ENCODE measurements at places on chromosomes 1 and 21.

DNA sequence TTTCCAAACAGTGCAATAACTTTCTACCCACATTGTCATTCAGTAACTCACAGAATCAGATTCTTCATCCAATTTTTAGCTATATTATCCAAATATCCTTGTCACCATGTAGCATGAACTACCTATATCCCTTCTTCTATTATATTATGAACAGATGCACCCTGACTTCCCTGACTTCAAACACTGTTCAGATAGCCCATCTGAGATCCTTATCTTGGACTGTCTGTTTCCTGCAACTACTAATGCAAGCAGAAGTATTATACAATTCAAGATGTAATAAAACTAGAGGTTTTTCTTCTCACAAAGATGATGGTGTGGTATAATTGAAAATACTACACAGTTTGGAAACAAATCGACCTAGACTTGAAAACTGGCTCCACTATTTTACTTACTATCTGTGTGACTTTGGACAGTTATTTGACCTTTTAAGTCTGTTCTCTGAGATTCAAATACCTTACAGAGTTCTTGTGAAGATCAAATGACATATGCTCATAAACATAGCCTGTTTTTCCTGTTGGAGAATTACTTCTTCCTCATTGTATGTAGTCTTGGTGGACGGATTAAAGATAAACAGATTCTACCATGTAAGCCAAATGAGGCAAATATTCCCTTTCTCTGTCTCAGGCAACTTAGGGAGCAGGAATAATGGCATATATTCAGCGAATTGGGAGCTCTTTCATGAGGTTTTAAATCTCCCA is 407.9 kb upstream of the ZRANB2 start:
- no peak for DNase-seq

DNA sequence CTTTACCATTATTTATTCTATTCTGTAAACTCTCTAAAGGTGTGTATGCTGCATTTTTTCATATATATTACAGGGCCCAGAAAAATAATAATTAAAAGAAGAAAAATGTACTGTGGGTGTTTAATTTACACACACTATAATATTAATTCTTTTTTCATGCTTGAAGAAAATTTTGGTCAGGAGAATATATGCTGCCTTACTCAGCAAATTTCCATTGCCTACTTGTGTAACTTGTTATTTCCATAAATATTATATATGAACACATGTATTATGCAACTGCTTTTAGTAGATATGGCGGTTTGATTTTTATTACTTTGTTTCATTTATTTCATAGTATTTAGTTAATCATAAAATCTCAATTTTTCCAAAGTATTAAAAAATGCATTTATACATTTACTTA is 46.4 kb upstream of the SERPINC1 start:
- no peak for DNase-seq

- no peak for DNase-seq
These were observed 201.5 kb downstream of the TBX15 start for GRCh38 chr1:118786454-118787155.

DNA sequence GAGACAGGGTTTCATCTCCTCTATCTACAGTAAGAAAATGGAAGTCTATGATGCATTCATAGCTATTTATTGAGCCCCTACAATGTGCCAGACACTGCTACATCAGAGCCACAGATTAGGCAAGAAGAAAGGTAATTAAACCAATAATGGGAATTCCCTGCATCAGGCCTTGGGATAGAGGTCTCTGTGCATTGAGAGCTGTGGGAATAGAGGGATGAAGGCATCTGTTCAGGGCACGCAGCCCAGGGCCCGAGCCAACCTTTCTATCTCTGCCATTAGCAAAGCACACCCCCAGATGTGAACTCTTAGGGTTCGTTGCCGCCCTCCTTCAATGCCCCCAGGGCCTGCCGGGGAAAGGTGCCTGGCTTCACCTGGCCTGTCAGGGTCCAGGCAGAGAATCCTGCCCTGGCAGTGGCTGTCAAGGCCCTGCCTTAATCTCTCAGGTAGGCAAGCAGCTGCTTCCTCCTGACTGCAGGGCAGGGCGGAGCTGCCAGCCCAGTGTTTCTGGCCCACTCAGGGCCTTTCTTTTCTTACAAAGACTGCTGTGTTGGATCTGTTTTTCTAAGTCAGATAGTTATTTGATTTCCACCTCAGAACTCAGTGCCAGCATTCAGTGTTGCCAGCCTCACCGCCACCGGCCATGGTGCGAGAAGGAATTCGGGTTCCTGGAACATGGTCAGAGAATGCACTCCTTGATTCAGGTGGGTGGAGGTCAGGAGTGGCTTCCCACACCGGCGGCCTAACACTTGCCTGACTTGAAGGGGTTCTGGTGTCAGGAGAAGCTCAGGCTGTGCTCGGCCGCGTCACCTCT is 76.1 kb downstream of the PGM1 start:
- DNase-seq: no peak

GRCh38 chr21:16195538-16195910 is 465.7 kb downstream of the USP25 start:
- DNase-seq: no peak

DNA sequence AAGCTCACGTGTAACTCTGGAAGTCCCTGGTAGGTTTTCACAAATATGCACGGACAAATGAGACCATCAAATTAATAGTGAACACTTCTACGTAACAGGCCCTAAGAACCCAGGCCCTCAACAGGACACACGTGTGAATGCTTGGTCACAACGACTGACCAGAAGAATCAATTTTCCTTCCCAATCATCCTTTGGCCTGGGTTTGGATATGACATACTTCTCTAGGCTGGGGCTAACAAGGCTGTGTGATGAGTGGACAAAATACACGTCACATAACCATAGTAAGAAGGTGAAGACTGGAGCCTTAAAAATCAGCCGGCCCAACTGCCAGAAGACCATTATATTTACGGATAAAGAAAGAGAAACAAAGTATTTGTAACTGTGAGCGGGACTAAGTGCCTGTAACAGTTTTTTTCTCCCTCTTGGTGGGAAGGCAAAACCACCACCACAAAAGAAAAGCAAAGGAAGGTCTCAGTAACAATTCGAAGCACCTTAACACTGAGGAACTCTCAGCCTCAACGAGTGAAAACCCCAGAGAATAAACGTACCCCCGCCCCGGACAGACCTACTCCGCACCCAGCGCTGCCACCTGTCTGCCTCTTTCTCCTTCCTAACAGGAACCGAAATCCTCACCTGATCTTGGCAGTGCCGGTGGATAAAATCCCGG is 450 bp downstream of the SDE2 start:
- DNase-seq: no peak

DNA sequence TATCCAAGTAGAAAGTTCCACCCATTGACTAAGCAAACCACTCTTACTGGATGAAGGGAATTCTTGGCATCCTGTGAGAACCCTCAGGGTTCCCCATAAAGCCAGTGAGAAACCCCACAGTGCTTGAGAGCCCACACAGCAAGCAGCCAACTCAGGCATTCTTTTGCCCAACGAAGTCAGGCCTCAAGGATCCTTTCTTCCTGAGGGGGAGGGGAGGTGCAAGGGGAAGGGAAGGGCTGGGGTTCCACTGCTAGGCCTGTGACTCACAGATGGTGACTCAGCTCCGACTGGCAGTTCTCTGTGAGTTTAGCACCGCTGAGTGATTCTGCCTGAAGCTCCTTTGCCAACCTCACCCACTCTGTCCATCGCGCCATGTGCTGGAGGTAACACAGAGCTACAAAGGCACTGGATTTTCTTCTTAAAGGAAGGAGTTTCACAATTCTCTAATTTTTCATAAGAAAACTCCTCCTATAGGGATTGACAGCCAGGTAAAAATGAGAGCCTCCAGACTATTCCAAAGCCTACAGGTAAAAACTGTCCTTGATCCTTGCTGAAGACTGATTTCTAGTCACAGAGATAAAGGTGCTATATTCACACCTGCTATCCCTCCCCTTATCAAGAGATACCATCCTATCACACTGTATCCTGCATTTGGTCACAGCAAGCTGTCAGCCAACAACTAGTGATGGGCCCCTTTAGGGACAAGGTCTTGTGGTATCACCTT is 4.8 kb downstream of the ENO1 start:
- DNase-seq: no peak

DNA sequence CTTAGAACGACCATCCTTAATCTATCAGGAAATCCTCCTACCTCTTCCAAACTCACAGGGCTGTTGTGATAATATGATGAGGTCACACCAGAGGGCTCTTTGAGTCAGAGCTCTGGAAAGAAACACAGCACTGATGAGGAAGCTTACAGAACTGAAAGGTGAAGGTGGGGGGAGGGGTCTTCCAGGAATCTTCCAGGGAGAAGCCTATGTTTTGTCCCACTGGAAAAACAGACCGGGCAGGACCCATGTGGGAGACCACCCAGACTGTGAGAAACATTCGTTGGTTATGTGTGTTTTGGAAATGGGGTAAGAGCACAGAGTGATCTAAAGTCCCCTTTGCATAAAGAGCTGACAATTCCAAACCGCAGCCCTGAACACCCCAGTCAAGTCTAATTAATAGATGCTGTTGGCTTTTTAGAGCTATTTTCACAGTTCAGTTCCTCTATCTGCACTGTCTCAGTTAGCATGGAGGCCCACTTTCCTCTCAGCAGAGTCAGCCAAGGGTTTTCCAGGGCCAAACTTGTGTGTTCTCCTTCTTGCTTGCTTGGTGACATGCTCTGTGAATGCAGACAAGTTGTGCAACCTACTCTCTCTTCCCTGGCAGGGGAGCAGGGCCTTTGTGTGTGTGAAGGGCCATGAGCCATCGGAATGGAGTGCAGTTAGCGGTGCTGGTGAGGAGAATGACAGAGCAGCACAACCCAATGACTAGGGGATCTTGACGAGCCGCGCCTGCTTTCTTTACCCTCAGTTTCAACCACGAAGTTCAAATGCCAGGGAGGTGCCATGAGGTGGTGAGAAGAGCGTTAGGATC is 12.3 kb downstream of the PHLDA3 start:
- DNase-seq: no peak

- DNase-seq: no peak
These were observed 32.2 kb upstream of the IFNAR2 start for GRCh38 chr21:33197496-33197895.

GRCh38 chr21:39097335-39097861 is 85.9 kb downstream of the PSMG1 start:
- DNase-seq: no peak

DNA sequence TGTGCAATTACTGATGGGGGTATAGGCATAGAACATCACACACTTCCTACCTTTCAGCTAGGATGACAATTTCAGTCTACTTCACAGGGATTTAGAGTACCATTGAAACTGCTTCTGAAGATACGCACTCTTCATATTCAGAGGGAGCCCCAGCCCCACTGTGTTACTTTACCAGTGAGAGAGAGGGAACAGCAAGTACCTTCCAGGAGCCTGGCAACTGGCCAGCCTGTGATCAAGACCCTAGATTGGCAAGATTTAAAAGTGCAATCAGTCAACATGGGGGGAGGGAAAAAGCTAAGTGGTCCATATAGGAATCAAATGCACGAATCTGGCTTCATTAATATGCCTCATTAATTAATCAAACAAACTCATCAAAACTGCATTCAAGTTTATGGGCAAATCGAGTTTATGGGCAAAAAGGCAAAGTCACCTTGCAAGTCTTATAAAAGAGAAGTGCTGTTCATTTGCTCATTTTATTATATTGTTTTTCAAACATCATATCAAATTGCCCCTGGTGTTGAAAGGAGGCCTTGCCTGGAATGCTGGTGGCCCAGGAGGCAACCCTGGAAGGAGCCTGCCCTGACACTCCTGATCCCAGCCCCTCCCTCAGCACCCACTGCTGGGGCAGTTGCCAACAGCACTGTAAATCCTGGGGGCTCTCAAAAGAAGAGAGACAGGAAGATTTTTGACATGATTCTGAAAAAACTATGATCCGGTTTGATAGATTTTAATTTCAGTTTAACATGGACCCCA is 184.9 kb upstream of the DPT start:
- DNase-seq: no peak

GRCh38 chr1:174988986-174989385 is 10.8 kb upstream of the CACYBP start:
- no peak for DNase-seq

DNA sequence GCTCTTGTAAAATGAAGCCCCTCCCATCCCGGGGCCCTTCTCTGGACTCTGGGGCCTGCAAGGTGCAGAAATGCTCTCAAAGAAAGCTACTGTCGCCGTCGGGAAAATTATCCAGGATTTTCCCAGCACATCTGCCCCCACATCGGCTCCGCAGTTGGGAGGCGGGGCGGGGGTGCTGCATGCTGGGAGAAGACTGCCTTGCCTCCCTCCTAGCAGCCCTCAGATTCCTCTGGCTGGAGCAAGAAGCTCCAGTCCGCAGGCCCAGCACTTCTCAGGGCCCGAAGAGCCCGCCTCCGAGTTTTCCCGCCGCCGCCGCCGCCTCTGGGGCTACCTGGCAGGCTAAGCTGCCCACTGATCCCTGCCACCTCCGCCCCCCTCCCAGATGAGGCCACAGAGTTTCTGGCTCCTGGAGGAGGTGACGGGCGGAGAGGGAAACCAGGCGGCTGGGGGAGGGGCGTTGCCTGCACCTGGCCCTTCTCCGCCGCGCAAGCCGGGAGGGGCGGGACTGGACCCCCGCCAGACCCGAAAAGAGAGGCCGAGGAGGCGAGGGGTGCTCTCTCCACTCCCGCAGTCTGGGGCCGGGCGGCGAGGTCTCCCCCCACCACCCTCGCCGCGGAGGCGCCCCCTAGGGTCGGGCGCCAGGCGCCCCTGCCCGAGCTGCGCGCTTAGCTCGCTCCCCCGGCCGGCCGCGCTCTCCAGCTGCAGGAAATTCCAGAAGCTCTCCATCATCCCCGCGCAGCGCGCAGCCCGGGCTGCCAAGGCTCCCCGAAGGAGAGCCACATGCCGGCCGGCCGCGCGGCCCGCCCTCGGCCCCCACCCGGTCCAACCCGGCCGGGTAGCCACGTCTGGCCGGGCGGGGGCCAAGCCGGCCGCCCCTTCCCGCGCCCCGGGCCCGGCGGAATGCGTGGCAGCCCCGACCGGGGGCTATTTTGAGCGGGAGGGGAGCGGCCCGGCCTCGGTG is 28.8 kb downstream of the AHDC1 start:
- DNase-seq: no peak

DNA sequence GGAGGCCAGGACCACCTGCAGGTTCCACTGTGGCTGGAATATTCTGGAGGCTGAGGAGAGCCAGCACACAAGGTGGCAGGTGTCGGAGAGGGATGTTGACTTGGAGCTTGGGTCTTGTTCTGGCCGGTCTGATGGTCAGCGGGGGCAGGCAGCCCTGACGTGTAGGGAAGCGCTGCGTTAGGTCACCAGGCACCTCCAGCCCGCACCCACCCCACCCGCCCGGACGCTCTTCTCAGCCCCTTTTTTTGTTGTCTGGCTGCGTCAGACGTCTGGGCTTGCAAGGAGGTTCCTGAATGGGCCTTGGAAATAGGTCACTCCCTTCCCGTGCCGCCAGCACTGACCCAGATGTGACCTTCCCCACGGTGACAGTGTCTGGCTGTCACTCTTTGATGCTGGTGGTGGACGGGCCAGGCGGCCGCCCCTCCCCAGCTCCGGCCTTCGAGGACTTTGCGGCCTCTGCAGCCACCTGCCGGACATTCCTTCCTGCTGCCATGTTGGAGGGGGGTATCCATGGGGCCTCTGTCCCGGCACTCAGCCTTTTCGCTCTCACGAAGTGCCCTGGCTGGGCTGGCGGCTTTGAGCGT is 30.1 kb downstream of the SPSB1 start:
- no peak for DNase-seq

GRCh38 chr1:240714568-240715292 is 102.8 kb upstream of the GREM2 start:
- DNase-seq: no peak

GRCh38 chr1:231074046-231074445 is 34.0 kb upstream of the FAM89A start:
- no peak for DNase-seq

GRCh38 chr1:177914603-177915002 is 55.3 kb downstream of the SEC16B start:
- DNase-seq: no peak
